ENCODE measurements at places on chromosomes 1 and 21.

- no peak for DNase-seq
These were observed 709 bp downstream of the ZNF644 start for GRCh38 chr1:91020967-91021685.

- DNase-seq, result no peak
These were observed 308.1 kb upstream of the LYPLAL1 start for GRCh38 chr1:218865591-218865990.

DNA sequence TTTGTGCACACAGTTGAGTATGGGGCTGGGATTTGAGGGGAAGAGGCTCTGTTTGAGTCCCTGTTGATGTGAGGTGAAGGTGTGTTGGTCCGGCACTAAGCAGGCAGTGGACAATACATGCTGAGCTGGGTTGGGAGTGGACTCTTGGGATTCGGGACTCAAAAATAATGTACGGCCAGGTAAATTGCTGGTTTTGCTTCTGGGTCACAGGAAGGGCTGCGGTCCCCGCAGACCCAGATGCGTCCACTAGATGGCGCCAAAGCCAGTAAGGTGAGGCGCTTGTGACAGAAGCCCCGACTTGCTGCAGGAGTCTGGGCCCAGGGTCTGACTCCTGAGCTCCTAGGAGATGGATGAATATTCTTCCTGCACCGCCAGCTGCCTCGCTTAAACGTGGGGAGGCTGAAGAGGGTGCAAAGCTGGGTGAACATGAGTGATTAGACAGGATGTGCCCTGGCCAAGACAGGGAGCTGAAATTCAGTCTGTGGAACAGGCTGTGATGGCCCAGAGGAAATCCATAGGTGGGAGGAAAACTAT lies 61.4 kb downstream of the ACBD3 start:
- DNase-seq, result no peak

GRCh38 chr1:4653328-4653660 lies 1.1 kb upstream of the AJAP1 start:
- no peak for DNase-seq

GRCh38 chr1:58058323-58058722 lies 488.2 kb downstream of the OMA1 start:
- DNase-seq, result no peak

GRCh38 chr1:17438318-17439249 lies 893 bp downstream of the RCC2 start:
- DNase-seq, result no peak

DNA sequence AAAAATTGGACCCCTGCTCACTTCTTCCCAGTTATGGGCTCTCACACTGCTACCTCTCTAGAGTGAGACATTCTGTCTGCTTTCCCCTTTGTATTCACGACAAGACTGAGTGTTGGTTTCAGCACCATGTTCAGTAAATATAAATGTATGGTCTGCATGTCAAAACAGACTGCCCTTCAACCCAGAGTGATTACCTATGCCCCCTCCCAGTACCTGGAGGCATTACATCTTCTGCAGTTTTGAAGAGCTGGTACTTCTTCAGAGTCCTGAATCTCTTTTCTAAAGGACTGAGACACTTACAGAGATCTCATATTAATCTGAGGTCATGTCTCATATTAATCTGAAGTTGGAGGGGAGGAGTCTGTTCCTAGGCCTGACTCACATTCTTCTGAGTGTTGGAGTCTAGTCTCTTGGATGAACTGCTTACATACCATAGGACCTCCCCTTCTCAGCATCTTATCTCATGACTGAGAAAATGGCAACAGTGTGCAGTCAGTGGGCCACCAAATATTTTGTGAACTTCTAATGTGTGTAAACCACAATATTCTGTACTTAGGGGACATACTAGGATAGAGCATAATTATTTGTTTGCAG lies 80.3 kb downstream of the RGL1 start:
- no peak for DNase-seq

- DNase-seq, result peak; percentile 95
These were observed 110.9 kb downstream of the RGL1 start for GRCh38 chr1:183915625-183916510.

DNA sequence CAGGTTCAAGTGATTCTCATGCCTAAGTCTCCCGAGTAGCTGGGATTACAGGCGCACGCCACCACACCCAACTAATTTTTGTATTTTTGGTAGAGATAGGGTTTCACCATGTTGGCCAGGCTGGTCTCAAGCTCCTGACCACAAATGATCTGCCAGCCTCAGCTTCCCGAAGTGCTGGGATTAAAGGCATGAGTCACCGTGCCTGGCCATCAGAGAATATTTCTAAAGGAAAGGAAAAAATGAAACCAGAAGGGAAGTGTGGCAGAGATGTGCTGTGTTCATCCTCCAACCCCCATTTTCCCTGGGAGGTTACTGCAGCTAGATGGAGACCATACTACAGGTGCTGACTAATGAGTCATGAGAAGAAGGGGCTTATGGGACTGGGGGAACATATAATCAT lies 964.1 kb downstream of the TTLL7 start:
- no peak for DNase-seq

DNA sequence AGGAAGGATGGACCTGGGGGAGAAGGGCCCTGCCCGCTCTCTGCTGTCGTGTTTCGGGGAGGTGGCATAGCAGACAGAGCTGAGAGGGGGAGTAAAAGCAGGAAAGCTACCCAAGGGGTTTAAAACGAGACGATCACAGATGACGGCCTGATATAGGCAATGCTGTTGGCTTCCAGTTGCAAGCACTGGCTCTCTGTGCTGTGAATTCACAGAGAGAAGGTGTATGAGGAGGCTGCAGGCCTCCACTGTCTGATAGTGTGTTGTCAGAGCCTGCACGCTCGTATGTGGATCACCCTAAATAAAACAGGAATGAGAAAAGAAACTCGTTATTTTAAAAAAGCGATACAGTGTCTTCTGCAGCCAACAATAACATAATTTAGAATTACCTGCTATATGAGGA lies 57.4 kb downstream of the LGR6 start:
- no peak for DNase-seq

- no peak for DNase-seq
These were observed 42.4 kb downstream of the CASQ2 start for GRCh38 chr1:115726161-115726560.

- DNase-seq, result no peak
These were observed 295.4 kb downstream of the AGBL4 start for GRCh38 chr1:49728377-49728776.

DNA sequence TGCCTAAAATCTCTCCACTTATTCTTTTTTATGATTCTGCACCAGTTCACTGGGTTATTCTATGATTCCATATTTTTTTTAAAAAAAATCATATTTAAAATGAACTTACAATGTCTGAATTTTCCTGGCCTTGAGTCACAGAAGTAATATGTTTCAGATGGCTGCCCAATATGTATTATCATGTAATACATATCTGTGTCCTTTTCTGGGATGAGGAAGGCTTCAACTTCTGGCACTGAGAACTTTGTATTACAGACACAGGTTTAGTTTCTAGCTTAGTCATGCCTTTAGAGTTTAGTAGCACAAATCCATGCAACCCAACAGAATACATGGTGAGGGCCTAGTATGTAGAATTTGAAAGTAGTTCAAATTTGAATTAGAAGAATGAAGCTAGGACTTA lies 7.8 kb upstream of the HSD17B7 start:
- no peak for DNase-seq

GRCh38 chr21:28174701-28175100 lies 818.0 kb downstream of the LTN1 start:
- no peak for DNase-seq

DNA sequence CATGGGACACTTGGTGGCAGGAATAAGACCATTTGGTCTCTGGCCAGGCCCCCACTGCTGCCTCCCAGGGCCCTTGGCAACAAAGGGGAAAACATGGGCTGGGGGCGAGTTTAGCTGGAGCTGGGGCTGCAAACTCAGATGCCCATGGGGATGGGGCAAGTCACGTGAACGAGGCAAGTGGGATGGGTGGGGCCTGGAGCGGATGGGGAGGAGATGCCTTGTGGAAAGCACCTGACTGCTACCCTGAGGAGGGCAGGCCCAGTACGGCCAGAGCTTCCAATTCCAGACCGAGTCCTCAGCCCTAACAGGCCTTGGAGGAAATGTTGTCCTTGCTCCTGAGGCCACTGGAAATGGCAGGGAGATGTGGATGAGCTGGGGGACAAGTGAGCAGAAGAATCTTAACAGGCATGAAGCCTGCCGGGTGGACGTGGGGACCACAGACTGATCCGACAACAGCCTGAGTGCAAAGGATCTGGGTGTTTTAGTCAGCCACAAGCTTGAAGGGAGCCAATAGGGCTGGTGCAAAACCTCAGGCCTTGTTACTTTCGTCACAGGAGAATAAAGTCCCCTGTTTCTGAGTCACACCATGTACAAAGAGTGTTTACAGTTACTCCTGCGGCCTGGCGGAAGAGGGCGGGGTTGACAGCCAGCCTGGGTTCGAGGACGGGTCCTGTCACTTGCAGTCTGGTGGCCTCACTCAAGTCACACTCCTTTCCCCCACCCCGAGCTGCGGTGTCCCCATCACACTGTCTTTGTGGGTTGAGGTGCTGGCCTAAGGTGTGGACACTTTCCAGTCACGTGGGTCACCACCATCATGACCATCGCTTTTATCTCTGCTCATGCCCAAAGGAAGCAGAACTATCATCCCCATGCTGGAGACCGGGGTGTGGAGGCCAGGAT lies 19.1 kb downstream of the RUNX3 start:
- no peak for DNase-seq

DNA sequence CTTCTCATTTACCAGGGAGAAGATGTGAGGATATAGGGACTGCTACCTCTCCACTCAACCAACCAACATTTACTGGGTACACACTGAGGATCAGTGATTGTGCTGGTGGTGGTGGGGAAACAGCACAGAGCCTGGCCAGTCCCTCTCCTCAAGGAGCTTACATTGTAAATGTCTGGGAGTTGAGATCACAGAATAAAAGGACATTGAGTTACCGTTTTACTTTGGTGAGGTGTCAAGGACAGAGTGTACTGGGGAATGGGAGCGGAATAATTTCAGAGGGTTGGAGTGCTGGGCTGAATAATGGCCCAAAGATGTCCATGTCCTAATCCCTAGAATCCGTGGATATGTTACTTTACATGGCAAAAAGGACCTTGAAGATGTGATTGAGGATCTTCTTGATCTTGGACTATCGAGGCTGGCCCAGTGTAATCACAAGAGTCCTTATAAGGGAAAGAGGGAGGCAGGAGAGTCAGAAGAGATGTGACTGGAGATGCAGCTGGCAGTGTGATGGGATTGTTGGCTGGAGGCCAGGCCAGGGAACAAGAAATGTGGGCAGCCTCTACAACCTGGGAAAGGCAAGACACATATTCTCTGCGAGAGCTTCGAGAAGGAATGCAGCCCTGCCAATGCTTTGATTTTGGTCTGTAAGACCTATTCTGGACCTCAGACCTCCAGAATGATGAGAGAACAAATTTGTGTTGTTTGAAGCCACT lies 26.6 kb upstream of the RWDD3 start:
- no peak for DNase-seq

DNA sequence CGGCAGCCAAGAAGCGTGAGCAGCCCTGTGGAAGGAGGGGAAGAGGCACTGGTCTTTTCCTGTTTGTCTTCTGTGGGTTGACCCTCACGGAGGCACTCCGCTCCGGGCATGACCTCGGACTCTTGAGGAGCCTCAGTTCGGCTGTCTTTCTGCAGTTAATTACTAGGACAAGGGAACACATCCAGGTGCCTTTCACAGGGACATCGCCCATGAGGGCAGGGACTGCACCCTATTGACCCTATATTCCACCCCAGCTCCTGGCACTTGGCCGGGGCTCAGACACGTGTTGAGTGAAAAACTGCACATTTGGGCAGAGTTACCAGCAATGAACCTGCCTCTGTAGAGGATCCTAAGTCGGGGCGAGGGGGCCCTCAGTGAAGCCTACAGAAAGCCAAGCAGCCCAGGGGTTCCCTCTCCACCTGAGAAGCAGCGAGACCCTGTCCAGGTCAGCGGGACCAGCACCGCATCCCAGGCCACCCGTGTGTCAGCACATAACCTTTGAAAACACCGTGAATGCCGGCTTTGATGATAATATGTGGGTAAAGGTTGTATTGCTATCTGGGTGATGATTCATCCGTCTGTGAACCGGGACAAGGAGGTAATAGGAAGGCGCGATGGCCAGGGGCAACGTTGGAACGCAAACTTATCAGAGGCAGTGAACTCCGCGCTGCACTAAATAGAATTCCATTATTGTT lies 161.4 kb upstream of the ARHGEF16 start:
- DNase-seq, result no peak

- DNase-seq, result no peak
These were observed 198.3 kb downstream of the DUSP10 start for GRCh38 chr1:221543529-221544120.

DNA sequence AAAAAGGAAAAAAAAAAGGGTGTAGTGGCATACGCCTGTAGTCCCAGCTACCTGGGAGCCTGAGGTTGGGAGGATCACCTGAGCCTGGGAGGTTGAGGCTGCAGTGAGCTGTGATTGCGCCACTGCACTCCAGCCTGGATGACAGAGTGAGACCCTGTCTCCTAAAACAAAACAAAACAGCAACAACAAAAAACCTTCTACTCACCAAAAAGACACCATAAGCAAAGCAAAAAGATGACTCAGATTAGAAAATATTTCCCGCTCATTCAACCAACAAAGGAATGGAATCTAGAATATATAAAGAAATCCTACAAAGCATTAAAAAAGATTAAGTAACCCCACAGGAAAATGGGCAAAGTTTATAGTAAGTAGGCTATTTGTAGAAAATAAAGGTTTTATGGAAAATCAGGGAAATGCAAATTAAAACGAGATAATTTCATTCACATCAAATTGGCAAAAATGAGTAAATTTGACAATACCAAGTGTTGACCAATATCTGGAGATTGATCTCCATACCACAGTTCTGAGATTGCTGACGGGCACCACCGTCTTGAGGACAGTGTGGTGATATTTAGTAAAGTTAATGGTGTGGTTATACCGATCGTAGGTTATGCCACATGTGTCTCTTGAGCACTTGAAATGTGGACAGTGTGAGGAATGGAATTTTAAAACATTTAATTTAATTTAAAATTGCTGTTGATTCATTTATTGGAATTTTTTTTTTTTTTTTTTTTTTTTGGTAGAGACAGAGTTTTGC lies 54.0 kb downstream of the PIK3CD start:
- DNase-seq, result no peak

DNA sequence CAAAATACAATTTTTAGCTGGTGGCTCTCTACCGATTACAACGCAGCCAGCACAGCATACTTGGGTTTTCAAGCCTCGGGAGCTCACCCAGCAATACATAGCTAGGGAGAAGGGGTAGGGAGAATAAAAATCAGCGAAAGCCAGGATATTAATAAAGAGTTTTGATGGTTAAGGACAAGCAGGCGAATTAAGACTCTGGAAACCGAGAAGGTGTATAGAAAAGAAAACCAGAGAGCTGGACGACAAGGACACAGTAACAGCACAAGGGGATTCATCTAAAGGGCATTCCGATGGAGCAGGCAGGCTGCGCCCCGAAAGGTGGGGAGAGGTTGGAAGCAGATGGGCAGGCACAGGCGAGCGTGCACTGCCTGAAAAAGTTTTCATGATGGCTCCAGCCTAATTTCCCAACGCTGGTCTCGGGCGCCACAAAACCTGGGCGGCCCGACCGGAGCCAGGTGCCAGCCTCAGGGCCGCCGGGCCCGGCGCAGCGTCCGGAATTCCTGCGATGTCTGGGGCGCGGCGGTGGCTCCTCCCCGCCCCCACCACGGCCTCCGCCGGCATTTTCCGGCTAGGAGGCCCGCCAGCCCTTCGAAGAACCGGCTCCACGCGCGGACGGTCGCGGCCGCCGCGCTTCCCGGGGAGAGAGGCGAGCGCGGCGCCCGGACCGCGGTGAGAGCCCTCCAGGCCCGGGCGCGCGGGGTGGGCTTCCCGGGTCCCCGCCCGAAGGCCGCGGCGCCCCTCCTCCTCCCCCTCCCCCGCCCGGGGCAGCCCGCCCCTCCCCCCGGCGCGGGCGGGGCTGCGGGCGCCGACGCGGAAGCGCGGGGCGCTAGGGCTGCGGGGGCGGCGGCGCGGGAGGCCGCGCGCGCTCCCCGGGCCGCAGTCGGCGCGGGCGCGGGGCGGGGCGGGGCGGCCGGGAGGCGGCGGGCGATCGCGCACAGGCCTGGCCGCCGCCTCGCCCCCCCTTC lies 774 bp upstream of the DYRK1A start:
- DNase-seq, result no peak
